MCF 10A (cell line): ENCODE measurements at places on chromosomes 6 and 20.

GRCh38 chr20:46507760-46508407 lies 5.5 kb downstream of the ZNF334 start:
- no peak for DNase-seq

DNA sequence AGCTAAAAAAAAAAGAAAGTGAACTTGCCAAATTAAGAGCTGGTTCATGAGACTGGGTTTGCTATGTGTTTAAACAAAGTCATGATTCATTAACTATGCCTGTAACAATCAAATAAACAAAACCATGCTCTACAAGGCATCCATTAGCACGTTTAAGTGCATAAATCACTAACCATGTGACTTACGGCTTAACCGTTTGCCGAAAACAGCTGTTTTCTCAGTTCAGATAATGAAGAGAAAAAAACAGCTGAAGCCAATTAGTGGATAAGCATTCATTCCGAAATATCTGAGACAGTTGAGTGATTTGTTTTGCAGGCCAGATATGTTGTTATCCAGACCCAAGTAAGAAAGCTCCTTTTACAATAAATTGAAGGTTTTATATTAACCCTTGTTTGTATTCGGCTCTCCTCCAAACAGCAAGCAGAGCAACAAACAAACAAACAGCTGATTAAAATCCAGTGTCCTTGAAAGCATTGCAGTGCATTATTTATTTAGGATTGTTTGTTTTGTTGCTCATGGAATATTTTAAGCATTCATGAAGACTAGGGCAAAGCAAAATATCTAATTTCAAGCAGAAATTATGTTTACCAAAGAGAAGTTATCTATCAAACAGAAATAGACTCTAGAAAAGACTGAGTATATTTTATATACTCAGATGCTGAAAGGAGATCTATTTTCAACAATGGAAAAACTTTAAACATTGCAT lies 343.5 kb downstream of the RFPL4B start:
- DNase-seq = no peak

- DNase-seq = no peak
Observed at GRCh38 chr20:3576363-3576762, 86.8 kb downstream of the GFRA4 start.

DNA sequence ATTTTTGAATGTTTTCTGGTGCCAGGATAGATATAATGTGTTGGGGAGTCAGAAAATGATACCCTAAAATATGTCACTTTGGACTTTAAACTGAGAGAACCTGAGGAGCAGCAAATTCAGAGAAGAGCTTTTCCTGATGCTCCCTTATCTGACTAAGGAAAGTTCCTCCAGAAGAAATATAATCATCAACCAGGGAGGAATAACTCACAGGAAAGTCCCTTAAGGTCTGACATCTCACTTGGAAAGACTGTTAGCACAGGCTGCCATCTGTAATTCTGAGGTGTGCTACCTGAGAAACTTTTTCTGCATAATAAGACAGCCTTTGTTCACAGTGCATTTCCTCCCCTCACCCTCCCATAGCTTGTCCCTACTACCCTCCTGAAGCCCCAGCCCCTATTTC lies 218.6 kb downstream of the SYNE1 start:
- DNase-seq = no peak
